ENCODE measurements at places on chromosomes 11 and 22.

DNA sequence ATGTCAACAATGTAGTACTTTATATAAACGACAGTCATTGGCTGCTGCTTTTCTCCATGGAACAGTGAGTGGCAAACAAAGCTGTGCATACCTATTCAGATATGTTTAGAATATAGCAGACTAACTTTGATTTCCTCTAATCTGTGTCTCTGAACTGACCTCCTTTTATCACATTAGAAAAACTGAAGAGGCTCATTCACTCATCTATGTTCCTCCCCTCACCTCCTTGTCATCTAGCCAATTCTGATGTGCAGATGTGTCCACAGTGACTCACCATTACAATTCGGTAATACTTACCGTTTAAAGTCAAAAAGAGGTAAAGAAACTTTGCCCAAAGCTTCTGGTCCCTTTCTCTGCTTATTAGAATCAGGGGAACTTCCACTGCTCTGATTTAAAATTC, 51.5 kb upstream of the RPS13 start:
- no peak for DNase-seq

DNA sequence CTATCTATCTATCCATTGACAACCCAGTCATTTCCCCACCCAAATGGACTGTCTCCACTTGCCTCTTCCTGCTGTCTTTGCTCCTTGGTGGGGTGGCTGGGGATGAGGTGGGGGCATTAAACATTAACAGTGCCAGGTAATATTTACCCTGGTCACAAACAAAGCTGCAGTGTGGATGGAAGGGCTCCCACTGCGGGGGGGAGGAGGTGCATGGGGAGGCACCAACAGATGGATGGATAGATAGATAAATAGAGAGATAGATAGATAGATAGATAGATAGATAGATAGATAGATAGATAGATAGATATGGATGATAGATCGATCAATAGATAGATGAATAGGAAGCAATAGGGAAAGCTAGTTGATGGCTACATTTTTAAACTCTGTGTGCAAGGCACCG, 2.3 kb upstream of the FXYD2 start:
- no peak for DNase-seq

GRCh38 chr11:75490221-75491181, 35.2 kb downstream of the GDPD5 start:
- DNase-seq = no peak

- DNase-seq = no peak
Observed at GRCh38 chr11:121780971-121781370, 328.2 kb upstream of the SORL1-AS1 start.

GRCh38 chr22:28882878-28883656, at the start of gene ZNRF3:
TSS of gene ZNRF3 (plus strand) at chr22:28883572. CDS start at chr22:28883767, 195 bp downstream.
- DNase-seq = peak; percentile 98

DNA sequence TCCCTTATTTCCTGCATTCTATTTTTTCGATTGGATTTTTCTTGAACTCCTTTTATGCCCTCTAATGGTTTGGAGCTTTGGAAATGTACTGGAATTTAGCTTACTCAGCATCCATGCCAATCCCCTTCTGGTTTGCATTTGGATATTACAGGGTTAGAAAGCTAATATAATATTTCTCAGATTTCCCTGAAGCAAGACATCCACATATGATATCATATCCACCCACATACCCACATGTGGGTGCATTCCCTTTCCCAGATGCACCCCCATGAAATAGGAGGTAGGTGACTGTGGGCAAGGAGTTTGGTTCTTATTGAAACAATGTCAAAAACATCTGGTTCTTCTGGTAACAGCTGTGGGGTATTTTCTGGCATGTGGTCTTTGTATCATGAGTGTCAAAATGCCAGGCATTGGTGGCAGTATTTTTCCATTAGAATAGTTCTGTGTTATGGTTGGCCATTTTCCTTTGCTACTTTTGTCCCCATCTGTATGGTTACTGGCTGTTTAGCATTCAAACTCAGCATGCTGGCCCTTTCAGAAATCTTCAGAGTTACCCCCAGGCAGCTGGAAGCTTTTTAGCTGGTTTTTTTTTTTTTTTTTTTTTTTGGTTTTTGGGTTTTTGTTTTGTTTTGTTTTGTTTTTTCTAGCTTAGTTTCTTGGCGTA, 32.7 kb upstream of the DDX10 start:
- no peak for DNase-seq

- no peak for DNase-seq
Observed at GRCh38 chr11:57422669-57423068, 4.3 kb downstream of the SLC43A3 start.

All from amygdala (tissue), 56 donors.